ENCODE measurements at places on chromosomes 1 and 21.
A peak's percentile ranks its signal among the peaks of the same experiment; 100 is the strongest.

DNA sequence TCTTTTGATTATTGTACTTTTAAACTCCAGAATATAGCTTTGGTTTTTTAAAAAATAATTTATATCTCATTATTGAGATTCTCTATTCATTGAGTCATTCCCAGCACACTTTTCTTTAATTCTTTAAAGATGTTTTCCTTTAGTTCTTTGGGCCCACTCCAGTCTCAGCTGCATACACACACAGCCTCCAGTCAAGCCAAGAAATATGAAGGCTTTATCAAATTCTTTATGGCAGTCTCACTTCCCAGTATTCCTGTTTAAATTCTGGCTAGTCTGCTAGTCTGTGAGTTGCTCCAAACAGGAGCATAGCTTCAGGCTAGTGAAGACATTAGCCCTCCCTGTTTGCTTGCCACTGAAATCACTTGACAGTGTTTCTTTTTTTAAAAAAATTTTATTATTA, 61.2 kb downstream of the CRP start:
- H3K36me3 ChIP-seq, result no peaks in the 10 kb centered on the region
- no peaks in the 10 kb centered on the region for H3K27me3 ChIP-seq
- H3K4me1 ChIP-seq, result no peaks in the 10 kb centered on the region
- no peak overlapping the region for H3K27ac ChIP-seq

GRCh38 chr1:101388904-101389546, 152.2 kb downstream of the S1PR1 start:
- H3K4me3 ChIP-seq, result no peak overlapping the region
- no peaks in the 10 kb centered on the region for H3K4me1 ChIP-seq
- no peak for DNase-seq
- H3K27ac ChIP-seq, result no peak overlapping the region
- H3K27me3 ChIP-seq, result no peaks in the 10 kb centered on the region

DNA sequence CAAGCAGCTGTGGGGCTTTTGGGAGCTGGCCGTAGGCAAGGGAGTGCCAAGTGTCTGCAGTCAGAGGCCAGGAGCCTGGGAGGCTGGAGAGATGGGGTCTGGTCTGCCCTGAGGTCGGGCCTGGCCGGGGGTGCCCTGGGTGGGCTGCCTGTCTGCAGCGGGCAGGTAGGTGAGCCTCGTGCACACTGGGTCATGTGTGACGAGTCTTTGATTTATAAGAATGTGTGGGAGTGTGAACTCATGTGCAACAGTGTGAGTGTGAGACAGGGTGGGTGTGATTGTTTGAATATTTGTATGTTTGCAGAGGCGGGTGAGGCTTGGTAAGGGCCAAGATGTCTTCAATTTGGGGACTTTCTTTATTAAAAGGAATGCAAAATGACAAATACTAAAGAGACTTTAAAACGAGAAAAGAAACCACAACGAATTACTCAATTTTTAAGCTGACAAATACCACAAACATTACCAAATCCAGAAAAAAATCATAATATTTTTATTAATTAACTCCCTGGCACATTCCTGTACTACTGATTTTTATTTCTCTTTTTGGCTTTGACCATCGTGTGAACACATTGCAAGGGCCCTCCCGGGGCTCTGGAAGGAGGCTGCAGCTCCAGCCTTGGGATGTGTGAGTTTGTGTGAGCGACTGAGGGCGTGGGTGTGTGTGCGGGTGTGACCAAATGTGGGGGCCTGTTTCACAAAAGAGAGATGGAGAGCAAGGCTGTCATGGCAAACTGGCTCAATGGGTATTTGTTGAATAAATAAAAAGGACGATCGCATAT, 110.3 kb upstream of the WNT4 start:
- H3K27me3 ChIP-seq, result no peaks in the 10 kb centered on the region
- no peak overlapping the region for H3K27ac ChIP-seq
- H3K4me3 ChIP-seq, result no peak overlapping the region
- H3K36me3 ChIP-seq, result no peaks in the 10 kb centered on the region

DNA sequence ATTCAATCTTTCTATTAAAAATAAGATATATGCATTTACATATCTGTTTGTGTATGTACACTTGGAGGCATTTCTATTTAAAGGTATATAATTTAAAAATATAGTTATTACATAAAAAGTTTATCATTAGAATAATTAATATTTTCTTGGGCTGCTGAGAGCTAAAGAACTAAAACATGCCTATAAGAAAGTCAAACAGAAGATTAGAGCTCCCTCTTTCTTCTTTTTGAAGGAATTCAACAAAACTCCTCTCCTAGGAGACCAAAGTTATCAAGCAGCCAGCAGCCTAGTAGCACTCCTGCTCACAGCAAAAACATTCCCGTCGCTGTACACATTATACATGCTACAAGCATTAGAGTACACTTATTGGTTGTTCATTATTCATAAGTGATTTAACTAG, 216.4 kb downstream of the VAV3 start:
- no peaks in the 10 kb centered on the region for H3K27me3 ChIP-seq
- no peaks in the 10 kb centered on the region for H3K36me3 ChIP-seq
- no peak overlapping the region for H3K27ac ChIP-seq
- H3K4me3 ChIP-seq, result no peak overlapping the region
- DNase-seq, result no peak
- H3K4me1 ChIP-seq, result no peaks in the 10 kb centered on the region

DNA sequence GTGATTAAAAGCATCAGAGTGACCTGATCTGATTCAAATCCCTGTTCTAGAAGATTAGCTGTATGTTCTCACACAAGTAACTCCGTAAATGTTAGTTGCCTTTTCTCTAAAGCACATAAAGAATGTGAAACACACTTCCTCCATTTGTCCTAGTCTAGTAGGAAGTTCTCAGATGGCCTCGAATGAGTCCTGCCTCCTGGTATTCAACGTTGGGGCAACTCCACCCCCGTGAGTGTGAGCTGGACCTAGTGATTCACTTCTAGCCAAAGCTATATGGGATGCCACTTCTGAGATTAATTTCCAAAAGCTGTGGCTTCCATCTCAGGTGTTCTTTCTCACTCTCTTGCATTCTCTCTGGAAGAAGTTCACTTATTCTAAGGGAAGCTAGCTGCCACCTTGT, 267.6 kb downstream of the GPATCH2 start:
- no peak overlapping the region for H3K27ac ChIP-seq
- DNase-seq, result no peak
- H3K4me3 ChIP-seq, result no peak overlapping the region
- H3K36me3 ChIP-seq, result no peaks in the 10 kb centered on the region
- no peaks in the 10 kb centered on the region for H3K4me1 ChIP-seq
- no peaks in the 10 kb centered on the region for H3K27me3 ChIP-seq

- DNase-seq, result no peak
- H3K4me3 ChIP-seq, result no peak overlapping the region
- H3K36me3 ChIP-seq, result no peaks in the 10 kb centered on the region
These were observed 53.9 kb upstream of the SAMD13 start for GRCh38 chr1:84247425-84248220.

- H3K36me3 ChIP-seq, result no peaks in the 10 kb centered on the region
- H3K27me3 ChIP-seq, result no peaks in the 10 kb centered on the region
- no peak overlapping the region for H3K27ac ChIP-seq
- no peak for DNase-seq
- H3K4me3 ChIP-seq, result no peak overlapping the region
These were observed 188.5 kb downstream of the TM2D1 start for GRCh38 chr1:61536174-61537108.

GRCh38 chr1:13824626-13825025, 124.6 kb downstream of the PRDM2 start:
- H3K4me1 ChIP-seq, result no peaks in the 10 kb centered on the region
- no peak overlapping the region for H3K27ac ChIP-seq
- no peak overlapping the region for H3K4me3 ChIP-seq
- no peaks in the 10 kb centered on the region for H3K36me3 ChIP-seq
- peak; percentile 65 for DNase-seq

DNA sequence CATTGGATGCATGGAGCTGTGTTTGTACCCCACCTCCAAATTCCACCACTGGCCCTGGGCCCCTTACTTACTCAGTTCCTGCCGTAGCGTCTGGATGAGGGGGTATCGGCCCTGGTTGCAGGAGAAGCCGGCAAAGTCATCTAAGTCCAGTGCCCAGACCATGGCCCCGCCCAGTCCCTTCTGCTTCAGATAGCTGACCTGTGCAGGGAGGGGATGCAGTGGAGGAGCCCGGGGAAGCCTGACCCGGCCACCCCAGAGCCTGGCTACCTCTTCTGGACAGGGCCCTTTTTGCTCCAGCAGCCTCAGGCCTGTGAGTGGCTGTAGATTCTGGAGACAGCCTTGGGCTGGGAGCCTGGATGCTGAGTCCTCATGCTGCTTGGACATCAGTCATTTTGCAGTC, 11.8 kb downstream of the CHIT1 start:
- H3K4me3 ChIP-seq, result no peak overlapping the region
- no peaks in the 10 kb centered on the region for H3K27me3 ChIP-seq

DNA sequence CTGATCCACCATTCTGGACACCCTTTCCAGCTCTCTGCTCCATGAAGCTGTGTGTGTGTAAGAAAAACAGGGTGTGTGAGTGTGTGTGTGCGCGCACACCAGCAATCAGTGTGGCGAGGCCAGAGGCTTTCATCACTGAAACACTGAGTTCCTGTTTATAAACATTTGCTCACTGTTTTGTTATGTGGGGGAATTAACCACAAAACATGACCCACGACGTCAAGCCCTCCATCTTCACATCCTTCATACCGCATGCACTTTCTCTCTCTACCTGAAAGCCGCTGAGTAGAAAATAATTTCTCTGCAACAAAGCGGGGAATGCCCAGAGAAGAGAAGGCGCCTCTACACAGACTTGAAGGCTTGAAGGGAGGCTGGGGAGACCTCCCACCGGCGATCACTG, 148.9 kb upstream of the IRF2BP2 start:
- DNase-seq, result no peak
- peaks cover 18% of the 10 kb centered on the region for H3K4me1 ChIP-seq
- no peak overlapping the region for H3K4me3 ChIP-seq
- H3K27me3 ChIP-seq, result no peaks in the 10 kb centered on the region
- H3K36me3 ChIP-seq, result no peaks in the 10 kb centered on the region
- no peak overlapping the region for H3K27ac ChIP-seq

Data from vagina (tissue), 2 donors.